ENCODE measurements at places on chromosomes 1 and 21.

- DNase-seq, result no peak
Observed at GRCh38 chr1:30250338-30250983, 472.9 kb downstream of the MATN1 start.

DNA sequence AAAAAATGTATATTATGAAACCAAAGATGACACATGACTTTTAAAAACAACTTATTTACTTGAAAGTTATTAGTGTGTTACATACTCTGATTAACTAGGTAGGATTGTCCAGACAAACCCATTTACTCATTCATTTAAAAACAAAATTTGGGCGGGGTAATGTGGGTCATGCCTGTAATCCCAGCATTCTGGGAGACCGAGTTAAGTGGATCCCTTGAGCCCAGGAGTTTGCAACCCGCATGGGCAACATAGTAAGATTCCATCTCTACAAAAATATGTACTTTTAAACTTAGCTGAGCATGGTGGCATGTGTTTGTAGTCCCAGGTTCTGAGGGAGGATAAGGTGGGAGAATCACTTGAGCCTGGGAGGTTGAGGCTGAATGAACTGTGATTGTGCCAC is 1414.7 kb downstream of the PLA2G4A start:
- no peak for DNase-seq

DNA sequence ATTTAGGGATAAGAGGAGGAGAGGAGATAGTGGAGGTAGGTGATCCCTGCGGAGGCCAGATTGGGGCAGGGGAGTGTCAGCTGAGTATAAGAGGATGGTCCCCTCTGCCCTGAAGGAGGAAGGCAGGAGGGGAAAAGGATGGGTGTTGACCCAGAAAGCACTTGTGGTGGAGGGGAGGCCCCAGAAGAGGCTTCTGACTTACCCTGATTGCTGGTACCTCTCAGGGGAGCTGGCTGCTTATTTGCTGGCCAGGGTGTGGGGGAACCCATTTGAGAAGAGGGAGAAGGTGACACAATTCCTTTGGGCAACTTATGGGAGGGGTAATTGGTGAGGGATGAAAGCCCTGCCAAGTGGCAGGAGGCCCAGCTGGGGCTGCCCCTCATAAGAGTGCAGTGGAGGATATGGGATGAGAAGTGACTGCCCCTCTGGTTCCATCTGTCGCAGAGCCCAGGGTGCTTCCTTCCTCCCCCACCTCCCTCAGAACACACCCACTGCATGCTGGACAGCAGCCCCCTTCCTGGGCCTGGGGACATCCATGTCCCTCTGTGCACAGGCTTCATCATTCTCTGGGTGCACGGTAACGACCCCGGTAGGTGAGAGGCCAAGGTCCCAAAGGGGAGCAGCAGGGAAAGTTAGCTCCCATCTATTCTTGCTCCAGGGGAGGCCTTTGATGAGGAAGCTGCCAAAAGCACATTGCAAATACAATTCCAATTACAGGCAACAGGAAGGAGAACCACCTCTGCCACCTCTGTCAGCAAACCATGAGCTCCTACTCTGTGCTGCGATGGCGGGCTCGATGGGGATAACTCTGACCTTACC is 1.4 kb upstream of the PCSK9 start:
- no peak for DNase-seq

- no peak for DNase-seq
Observed at GRCh38 chr1:192358402-192358801, 41.6 kb downstream of the RGS21 start.

DNA sequence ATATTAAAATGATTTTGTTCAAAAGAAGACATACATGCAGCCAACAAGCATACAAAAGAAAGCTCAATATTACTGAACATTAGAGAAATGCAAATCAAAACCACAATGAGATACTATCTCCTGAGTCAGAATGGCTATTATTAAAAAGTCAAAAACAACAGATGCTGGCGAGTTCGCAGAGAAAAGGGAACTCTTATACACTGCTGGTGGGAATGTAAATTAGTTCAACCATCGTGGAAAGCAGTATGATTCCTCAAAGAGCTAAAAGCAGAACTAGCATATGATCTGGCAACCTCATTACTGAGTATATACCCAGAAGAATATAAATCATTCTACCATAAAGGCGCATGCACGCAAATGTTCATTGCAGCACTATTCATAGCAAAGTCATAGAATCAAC is 126.0 kb upstream of the HMCN1 start:
- peak; percentile 55 for DNase-seq

DNA sequence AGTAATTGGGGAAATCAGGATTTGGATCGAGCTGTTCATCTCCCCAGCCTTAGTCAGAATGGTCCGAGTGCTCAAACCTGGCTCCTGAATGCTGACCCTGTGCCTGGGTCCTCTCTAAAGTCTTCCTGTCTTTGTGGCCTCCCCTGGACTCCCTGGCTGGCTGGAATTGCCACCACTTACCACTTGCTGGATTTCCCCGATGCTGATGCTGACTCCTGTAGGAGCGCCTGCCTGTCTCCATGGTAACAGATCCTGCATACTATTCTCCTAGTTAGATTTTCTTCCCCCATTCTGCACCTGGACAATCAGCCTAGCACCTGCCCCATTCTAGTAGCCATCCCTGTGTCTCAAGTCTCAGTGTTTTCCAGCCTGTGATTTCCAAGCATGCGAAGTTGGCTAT is 382.2 kb upstream of the ESRRG start:
- no peak for DNase-seq

GRCh38 chr1:157849229-157849875 is 7.7 kb upstream of the CD5L start:
- DNase-seq, result no peak
